ENCODE measurements at places on chromosomes 5 and 9.

DNA sequence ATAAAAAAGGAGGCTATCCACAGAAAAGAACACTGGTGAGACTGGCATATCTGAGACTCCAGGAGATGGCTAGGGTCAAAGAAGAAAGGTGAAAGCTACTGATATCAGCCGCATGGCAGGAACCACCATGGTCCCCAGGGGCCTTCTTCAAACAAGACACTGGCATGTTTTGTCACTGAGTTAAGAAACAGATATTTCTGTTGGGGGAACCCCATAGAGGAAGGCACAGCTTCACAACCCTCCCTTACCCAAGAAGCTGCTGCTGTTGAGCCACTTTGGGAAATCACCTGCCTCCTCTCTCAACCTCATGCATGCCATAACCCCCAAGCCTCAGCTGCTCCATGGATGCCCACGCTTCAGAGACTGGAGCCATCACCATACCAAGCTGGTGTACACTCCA, 13.3 kb upstream of the BTNL3 start:
- no peaks in the 10 kb centered on the region for H3K4me1 ChIP-seq
- peaks cover 4% of the 10 kb centered on the region for H3K27me3 ChIP-seq
- H3K27ac ChIP-seq: no peak overlapping the region

DNA sequence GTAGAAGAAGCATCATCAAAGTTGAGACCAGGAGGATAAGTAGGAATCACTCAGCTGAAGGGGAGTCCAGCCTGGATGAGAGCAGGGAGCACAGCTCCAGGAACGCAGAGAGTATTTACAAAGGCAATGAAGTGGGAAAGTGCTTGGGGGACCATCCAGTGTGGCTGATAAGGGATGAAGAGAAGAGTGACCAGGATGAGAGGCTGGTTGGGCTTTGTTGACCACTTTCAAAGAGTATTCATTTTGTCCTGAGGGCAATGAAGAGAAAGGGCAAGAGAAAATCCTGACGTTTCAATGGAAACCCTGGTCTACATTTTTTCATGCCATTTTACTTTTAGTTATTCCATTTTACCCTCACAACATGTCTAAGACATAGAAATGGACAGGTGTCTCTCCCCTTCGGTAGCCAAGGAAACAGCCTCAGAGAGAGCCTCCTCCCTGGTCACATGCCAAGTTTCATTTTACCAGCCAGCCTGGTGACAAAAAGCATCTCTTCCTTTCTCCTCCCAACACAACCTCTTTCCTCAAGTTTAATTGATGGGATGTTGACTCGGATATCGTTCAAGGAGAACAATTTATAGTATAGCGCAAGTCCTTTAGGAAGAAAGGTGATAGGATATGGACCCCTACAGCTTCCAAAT, 492.7 kb upstream of the CLINT1 start:
- no peaks in the 10 kb centered on the region for H3K27me3 ChIP-seq
- no peaks in the 10 kb centered on the region for H3K36me3 ChIP-seq
- no peak overlapping the region for H3K4me3 ChIP-seq
- H3K27ac ChIP-seq: no peak overlapping the region
- peaks cover 11% of the 10 kb centered on the region for H3K4me1 ChIP-seq

GRCh38 chr9:73667749-73668148, 516.1 kb downstream of the ANXA1 start:
- H3K27ac ChIP-seq: no peak overlapping the region
- no peaks in the 10 kb centered on the region for H3K36me3 ChIP-seq

GRCh38 chr5:106399391-106399790, 1271.3 kb downstream of the EFNA5 start:
- no peak for DNase-seq
- H3K4me1 ChIP-seq: no peaks in the 10 kb centered on the region
- H3K27ac ChIP-seq: no peak overlapping the region
- H3K4me3 ChIP-seq: no peak overlapping the region

DNA sequence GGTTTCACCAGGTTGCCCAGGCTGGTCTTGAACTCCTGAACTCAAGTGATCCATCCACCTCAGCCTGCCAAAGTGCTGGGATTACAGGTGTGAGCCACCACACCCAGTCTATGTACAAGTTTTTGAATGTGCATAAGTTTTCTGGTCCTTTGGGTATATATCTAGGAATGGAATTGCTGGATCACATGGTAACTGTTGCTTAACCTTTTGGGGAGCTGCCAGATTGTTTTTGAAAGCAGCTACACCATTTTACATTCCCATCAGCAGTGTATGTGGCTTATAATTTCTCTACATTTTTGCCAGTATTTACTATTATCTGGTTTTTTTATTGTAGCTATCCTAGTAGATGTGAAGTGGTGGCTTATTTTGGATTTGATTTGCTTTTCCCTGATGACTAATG, 8.9 kb upstream of the LNPEP start:
- peaks cover 23% of the 10 kb centered on the region for H3K4me1 ChIP-seq
- no peak overlapping the region for H3K4me3 ChIP-seq
- no peak overlapping the region for H3K27ac ChIP-seq
- DNase-seq: no peak
- H3K36me3 ChIP-seq: peaks cover 12% of the 10 kb centered on the region

GRCh38 chr5:171617817-171618591, 167.6 kb upstream of the SMIM23 start:
- no peak for DNase-seq
- no peaks in the 10 kb centered on the region for H3K36me3 ChIP-seq
- H3K4me1 ChIP-seq: peaks cover 18% of the 10 kb centered on the region
- H3K27ac ChIP-seq: no peak overlapping the region

DNA sequence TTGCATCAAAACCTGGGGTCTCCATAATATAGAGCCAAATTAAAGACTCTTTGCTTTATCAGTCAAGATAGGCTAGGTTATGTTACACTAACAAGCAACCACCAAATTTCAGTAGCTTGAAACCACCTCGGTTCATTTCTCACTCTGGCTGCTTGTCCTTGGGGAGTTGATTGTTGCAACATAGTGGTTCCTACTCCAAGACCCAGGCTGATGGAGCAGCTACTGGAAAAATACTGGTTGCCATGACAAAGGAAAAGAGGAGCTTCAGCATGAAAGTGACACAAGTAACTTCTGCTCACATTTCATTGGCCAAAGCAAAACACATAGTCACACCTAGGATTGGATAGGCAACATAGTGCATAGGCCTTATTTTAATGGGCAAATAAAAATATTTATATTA, 18.5 kb upstream of the RCL1 start:
- H3K36me3 ChIP-seq: no peaks in the 10 kb centered on the region
- H3K4me3 ChIP-seq: no peak overlapping the region
- H3K4me1 ChIP-seq: no peaks in the 10 kb centered on the region
- H3K27ac ChIP-seq: no peak overlapping the region

DNA sequence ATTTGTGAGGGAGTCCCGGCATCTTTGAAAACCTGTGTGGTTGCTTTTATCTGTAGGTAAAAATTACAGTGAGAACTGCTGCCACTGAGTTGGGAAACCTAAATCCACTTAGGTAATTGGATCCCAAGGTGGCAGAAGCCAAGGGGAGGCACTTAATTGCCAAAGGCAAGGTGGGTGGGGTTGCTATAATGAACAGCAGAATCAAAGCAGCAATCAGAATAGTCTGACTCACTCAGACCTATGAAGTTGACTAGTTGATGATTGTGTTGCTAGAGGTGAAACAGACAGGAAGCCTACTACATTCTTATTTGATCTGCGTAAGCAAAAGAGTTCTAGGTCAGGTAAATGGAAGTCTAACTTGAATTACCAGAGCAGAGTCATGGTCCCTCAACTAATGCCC, 17.3 kb upstream of the BICD2 start:
- H3K27ac ChIP-seq: peak overlapping the region; percentile 39
- peaks cover 16% of the 10 kb centered on the region for H3K27me3 ChIP-seq
- no peak overlapping the region for H3K4me3 ChIP-seq
- DNase-seq: no peak

DNA sequence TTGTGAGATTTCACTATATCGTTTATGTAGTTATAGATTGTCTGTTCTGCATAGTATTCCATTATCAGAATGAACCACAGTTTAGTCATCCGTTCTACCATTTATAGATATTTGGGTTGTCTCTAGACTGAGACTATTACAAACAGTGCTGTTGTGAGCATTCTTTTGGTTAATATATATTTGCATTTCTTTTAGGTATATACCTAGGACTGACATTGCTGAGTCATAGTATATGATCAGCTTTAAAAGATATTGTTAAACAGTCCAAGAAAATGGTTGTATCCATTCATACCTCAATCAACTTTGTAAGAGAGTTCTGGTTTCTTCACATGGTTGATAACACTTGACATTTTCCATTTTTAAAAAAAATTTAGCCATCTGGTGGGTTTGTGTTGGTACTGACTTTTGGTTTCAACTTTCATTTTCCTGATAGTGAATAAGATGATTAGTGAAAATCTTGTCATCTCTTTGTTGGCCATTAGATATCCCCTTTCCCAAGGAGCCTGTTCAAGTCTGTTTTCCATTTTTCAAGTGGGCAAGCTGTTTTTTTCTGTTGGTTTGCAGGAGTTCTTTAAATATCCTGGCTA, 22.9 kb upstream of the ADAM19 start:
- H3K27ac ChIP-seq: no peak overlapping the region
- no peak overlapping the region for H3K4me3 ChIP-seq
- no peaks in the 10 kb centered on the region for H3K27me3 ChIP-seq
- no peak for DNase-seq
- no peaks in the 10 kb centered on the region for H3K36me3 ChIP-seq
- H3K4me1 ChIP-seq: peaks cover 5% of the 10 kb centered on the region

- H3K27me3 ChIP-seq: no peaks in the 10 kb centered on the region
- no peaks in the 10 kb centered on the region for H3K4me1 ChIP-seq
- H3K27ac ChIP-seq: no peak overlapping the region
- H3K36me3 ChIP-seq: no peaks in the 10 kb centered on the region
Observed at GRCh38 chr5:180301253-180301652, 9.4 kb upstream of the MAPK9 start.

GRCh38 chr5:168770996-168771395, 191.8 kb upstream of the PANK3 start:
- H3K27me3 ChIP-seq: peaks cover 32% of the 10 kb centered on the region
- DNase-seq: no peak
- H3K27ac ChIP-seq: no peak overlapping the region
- H3K4me1 ChIP-seq: peaks cover 18% of the 10 kb centered on the region
- H3K36me3 ChIP-seq: peaks cover 29% of the 10 kb centered on the region
- H3K4me3 ChIP-seq: no peak overlapping the region

DNA sequence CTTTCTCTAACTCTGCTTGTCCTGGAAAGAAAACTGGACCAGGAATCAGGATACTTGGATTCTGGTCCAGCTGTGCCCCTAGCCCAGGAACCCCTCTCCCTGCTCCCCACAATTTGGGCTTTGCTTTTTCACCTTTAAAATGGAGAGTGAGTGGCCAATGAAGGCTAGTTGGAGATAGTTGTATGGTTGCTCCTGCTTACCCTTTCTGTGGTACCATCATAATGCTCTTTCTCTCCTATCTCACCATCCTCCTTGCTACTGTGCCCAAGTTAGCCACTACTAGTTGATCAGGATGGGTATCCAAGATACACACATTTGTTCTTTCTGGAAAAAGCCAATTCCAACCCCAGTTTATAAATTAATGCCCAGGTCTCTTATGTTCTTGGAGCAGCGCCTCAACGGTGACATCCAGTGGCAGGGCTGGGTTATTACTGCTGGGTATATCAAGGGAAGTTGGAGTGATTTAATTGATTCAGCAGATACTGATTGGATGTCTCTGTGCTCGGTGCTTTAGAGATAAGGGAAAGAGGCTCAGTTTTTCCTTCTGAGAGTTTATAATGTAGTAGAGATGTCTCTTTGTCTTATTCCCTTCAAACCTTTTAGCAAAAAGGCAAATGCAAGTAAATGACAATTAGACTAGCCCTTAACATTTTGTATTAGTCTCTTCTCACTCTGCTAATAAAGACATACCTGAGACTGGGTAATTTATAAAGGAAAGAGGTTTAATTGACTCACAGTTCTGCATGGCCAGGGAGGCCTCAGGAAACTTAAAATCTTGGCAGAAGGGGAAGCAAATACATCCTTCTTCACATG, 38.5 kb downstream of the FAXDC2 start:
- H3K27ac ChIP-seq: peak overlapping the region; percentile 2
- H3K27me3 ChIP-seq: no peaks in the 10 kb centered on the region
- H3K4me3 ChIP-seq: no peak overlapping the region

GRCh38 chr5:177427211-177427822, 841 bp downstream of the GRK6 start:
- no peaks in the 10 kb centered on the region for H3K36me3 ChIP-seq
- H3K4me3 ChIP-seq: peak overlapping the region; percentile 93
- peak overlapping the region; percentile 81 for H3K27ac ChIP-seq
- DNase-seq: no peak
- peaks cover 21% of the 10 kb centered on the region for H3K4me1 ChIP-seq

- H3K27me3 ChIP-seq: no peaks in the 10 kb centered on the region
- peaks cover 26% of the 10 kb centered on the region for H3K36me3 ChIP-seq
- no peak for DNase-seq
- no peak overlapping the region for H3K27ac ChIP-seq
- peaks cover 23% of the 10 kb centered on the region for H3K4me1 ChIP-seq
Observed at GRCh38 chr9:131621551-131622358, 76.4 kb downstream of the PRRT1B start.

GRCh38 chr9:3238236-3238635, 287.6 kb downstream of the RFX3 start:
- H3K27ac ChIP-seq: no peak overlapping the region
- no peak for DNase-seq
- no peak overlapping the region for H3K4me3 ChIP-seq
- H3K4me1 ChIP-seq: peaks cover 8% of the 10 kb centered on the region
- no peaks in the 10 kb centered on the region for H3K27me3 ChIP-seq
- peaks cover 7% of the 10 kb centered on the region for H3K36me3 ChIP-seq

DNA sequence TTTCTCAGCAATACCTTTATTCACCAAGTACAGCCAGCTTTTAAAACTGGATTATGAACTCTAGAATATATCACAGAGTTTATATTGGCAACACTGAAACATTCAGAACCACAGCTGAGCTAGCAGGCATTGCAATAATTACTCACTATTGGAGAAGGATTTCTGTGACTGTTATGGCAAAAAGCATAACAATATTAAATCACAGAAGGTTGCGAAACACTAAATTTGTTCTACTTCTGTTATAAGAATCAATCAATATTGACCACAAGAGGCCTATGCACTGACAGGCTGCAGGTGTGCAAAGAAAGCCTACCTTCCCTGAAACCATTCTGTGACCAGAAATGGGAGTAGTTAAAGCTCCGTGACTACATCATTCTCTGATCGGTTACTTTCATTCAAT, 59.2 kb downstream of the AP3B1 start:
- H3K4me1 ChIP-seq: peaks cover 5% of the 10 kb centered on the region
- H3K27me3 ChIP-seq: no peaks in the 10 kb centered on the region
- no peak for DNase-seq
- no peak overlapping the region for H3K4me3 ChIP-seq
- peaks cover 23% of the 10 kb centered on the region for H3K36me3 ChIP-seq
- no peak overlapping the region for H3K27ac ChIP-seq

DNA sequence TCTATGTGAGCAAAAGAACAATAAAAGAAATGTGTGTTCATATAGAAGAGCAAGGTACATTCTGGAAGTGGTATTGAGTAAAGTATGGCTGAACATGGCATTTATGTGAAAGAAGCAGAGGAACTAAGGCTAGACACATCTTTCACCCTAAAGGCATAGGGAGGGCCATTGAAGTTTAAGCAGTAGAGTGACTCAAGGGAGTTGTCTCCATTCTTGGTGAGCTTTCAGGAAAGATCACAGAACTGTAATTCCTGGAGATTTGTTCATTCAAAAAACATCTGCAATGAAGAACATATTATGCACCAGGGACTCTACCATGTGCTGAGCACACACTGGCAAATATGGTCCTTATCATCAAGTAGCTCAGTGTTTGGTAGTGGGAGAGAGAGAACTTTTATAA, 24.8 kb upstream of the HTR1A start:
- no peaks in the 10 kb centered on the region for H3K4me1 ChIP-seq
- no peak for DNase-seq
- no peaks in the 10 kb centered on the region for H3K36me3 ChIP-seq
- no peak overlapping the region for H3K4me3 ChIP-seq
- no peaks in the 10 kb centered on the region for H3K27me3 ChIP-seq
